Jurkat, Clone E6-1 (cell line): ENCODE measurements at places on chromosomes 1 and 21.

GRCh38 chr1:16117936-16118335 is 37.9 kb downstream of the EPHA2 start:
- DNase-seq: no peak

DNA sequence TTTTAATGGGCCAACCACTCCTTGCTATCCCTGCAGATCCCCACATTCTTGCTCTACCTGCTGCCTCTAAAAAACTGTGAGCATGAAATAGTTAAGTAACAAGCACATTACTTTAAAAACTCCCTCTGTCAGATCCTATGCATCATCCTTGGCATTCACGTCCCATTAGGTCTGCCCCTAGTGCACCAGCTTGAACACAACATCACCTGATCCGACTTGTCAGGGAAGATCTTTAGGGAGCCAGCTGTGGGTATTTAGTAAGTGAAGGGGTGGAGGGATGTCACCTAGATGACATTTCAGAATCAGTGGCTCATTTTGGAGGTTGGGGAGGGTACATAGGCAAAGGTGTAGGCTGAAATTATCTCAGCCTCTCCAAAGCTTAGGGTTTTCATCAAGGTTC is 33.5 kb downstream of the RXRG start:
- no peak for DNase-seq

GRCh38 chr1:47438165-47439016 is 547 bp downstream of the FOXD2 start:
- no peak for DNase-seq

- DNase-seq: no peak
These were observed 397.5 kb downstream of the KIF26B start for GRCh38 chr1:245552331-245552730.

DNA sequence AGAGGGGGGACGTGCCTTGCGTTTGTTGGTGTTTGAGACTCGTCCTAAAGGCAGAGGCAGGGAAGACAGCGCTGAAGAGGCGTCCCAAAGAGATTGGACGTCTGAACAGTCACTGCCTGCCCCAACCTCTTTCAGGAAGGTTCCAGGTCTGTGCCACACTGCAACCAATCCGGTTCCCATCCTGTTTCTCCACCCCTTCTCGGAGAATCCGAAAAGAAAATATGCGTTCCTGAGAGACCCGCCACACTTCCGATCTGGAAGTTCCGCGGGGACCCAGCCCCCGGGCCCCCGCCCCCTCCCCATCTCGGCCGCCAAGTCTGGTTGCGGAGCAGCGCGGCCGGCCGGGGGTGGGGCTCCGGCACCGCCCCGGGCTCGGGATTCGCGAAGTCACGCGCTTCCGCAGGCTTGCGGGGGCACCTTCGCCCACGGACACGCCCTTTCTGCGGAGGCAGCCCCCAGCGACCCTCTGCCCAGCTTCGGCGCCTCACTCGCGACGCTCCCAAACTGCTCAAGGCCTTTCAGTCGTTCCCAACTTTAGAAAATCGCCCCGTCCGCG is 124.5 kb upstream of the DPYD start:
- DNase-seq: no peak

- no peak for DNase-seq
These were observed 20.4 kb downstream of the FGGY start for GRCh38 chr1:59317343-59317742.

- no peak for DNase-seq
These were observed 75.8 kb downstream of the RRAGC start for GRCh38 chr1:38783640-38784229.
